ENCODE measurements at places on chromosomes 12 and 14.

GRCh38 chr12:47882781-47883546 is 21.8 kb downstream of the VDR start:
- DNase-seq: no peak

DNA sequence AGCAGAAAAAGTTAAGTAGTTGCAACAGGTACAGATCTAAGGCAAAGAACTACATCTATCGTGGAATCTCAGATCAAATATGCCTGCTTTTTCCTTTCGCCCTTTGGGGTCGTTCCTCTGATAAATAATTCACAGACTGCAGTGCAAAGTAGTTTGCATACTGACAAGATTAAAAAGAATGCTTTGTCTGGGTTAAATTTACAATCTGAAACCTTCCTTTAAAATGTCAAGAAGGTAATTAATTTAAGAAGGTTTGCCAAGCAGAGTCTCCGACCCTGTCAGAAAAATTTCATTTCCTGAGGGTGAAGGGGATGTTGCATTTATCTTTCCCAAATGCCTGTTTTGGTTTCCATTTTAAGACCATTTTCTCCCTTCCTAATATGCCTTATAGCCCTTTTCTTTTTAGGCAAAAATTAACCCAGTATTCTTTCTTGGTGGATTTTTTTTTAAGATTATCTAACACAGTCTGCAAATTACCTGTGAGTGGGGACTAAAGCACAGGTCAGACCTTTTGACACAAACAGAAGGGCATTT is 406.9 kb downstream of the LRIG3 start:
- DNase-seq: no peak

GRCh38 chr14:33696165-33696564 is 254.7 kb downstream of the EGLN3 start:
- DNase-seq: no peak

- DNase-seq: no peak
These were observed 56.2 kb upstream of the PTGR2 start for GRCh38 chr14:73795466-73795865.

GRCh38 chr14:91693346-91693745 is 38.5 kb downstream of the CATSPERB start:
- no peak for DNase-seq

GRCh38 chr14:105497671-105498429 is 6.8 kb downstream of the TEDC1 start:
- DNase-seq: no peak

GRCh38 chr12:94977766-94978468 is 25.6 kb downstream of the NDUFA12 start:
- DNase-seq: no peak

DNA sequence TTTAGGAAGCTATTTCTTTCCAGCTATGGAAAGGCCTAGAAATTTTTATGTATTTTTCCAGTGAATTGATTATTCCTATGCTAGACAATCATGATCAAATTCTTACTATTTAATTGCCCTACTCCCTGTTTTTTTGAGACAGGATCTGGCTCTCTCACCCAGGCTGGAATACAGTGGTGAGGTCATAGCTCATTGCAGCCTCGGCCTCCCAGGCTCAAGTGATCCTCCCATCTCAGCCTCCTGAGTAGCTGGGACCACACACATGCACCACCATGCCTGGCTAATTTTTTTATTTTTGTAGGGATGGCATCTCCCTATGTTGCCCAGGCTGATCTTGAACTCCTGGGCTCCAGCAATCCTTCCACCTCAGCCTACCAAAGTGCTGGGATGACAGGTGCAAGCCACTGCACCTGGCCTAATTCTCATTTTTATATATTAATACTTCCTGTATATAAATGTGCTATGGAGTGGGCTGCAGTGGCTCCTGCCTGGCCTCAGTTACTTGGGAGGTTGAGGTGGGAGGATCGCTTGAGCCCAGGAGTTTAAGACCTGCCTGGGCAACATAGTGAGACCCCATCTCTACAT is 16.0 kb upstream of the MDM2 start:
- no peak for DNase-seq

GRCh38 chr14:98176892-98177291 is 1095.1 kb downstream of the BCL11B start:
- DNase-seq: no peak

- no peak for DNase-seq
These were observed 35.0 kb upstream of the FKBP4 start for GRCh38 chr12:2759733-2760132.

DNA sequence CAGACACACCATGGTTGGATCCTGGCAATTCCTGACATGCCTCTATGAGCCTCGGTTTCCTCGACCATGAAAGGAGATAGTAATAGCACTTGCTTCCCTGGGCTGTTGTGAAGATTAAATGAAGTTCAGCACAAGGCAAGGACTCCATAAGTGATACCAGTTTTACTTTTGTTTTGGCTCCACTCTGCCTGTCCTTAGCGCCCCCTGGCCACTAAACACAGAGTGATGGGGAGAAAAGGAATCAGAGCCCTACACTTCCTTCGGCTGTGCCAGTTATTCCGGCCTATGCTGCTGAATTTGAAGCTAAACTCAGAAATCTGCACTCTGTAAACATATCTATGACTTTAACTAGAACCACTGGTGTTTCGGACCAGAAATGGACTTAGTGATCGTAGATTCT is 173.8 kb downstream of the C12orf75 start:
- DNase-seq: peak; percentile 26

DNA sequence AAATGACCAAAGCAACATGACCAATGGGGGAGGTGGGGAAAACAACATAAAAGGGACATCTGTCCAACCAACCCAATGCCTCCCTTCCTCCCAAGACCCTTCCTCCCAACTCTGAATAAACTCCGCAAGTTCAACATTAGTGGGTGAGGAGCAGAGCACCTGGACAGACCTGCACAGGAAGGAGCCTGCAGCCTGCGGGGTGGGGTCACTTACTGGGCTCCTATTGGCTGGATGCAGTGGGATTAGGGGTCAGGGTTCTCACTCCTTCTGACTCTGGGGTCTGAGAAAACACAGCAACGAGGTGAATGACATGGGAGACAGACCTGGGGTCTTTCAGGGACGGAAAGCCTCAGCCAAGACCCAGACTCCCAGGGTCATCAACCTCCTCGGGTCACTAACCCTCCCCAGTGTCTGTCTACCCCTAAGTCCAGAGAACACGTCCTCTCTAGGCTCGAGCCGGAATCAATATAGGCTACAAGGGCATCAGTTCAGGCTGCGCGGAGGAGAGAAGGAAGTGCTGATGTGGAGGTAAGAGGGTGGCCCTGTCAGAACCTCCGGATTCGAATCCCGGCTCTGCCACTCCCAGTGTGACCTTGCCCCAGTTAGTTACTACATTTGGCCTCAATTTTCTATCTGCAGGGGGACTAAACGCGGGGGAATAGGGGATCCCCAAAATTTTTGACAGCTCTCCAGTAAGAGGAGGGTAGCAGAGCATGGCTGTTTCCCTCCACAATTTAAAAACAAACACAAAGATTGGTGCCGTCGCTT is 860 bp downstream of the NDRG2 start:
- DNase-seq: no peak

DNA sequence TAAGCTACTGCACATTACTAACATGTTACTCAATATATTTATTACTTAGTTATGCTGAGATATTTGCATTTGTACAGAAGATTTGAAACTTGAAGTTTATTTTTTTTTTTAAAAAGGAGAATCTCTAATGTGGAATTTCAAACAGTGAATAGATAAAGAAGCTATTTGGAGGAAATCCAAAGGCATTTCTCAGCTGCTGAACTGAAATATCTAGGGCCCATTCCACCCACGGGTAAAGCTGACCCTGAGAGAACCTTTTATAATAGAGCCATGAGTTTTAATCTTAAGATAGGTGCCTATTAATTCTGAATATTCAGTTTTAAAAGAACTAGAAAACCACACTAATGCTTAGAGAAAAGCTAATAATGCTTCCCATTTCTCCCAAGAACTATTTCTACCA is 225.4 kb upstream of the CAND1 start:
- no peak for DNase-seq

DNA sequence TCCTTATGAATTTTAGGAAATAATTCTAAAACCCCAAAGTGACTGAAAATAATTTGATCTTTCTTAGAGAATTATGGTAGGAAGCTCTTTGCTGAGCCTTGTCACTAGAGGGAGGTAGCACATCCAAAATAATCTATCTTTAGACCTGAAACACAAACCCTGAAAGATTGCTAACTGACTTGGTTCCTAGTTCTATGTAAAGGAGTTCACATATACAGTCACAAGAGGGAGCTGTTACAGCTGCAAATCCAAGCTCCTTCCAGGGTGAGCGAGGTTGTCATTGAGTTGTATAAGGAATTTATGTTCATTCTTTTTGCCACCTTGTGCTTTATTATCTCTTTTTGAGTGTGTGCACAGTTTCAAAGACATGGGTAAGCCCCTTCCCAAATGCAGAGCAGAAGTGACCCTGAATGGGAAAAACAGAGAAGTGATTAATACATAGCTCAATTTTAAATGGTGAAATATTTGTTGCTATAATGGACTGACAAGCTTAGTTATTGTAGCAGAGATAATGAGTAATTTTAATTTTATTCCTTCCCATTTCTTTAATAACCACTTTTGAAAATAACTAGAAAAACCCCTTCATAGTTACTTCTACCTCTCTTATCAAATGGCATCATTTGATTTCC is 387.9 kb downstream of the DAD1 start:
- peak; percentile 62 for DNase-seq

GRCh38 chr14:34024768-34025144 is 73.9 kb upstream of the EGLN3 start:
- no peak for DNase-seq

- no peak for DNase-seq
These were observed 518.0 kb upstream of the TBX3 start for GRCh38 chr12:115201966-115202365.

DNA sequence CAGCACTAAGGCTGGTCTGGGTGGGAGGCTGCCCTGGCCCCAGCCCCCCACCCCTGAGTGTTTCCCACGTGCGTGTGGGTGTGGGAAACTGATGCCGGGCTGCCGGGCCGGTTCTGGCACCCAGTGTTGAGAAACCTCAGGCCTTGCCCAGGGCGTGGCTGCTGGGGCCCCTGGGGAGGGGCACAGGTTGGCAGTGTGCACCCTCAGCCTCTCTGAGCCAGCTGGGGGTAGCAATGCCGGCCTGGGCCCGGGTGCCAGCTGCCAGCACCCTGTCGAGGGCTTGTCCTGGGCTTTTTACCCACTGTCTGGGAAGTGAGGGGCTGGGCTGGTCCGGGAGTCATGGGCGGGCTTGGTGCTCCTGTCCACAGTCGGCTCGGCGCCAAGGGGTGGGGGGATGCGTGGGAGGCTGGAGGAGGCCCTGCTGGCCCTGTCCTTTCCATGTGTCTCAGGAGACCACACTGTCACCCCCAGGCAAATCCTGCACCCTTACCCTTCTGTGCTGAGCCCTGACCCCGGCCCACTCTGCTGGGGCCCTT is 15.7 kb downstream of the ASPG start:
- no peak for DNase-seq

DNA sequence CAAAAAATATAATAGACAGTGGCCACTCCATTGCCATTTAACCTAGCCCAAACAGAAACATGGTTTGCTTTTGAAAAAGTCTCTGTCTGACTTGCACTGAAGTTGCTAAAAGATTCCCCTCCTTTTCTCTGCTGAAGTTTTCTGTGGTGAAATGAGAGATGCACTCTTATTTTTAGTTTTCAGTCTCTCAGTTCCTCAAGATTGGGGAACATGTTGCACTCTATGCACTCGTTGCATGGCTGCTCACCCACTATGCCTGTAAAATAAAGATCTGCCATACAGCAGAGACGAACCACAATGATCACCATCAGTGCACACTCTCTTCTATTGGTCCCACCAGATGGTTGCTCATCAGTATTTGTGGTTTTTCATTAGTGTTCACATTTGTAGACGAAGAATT is 13.1 kb upstream of the DAAM1 start:
- no peak for DNase-seq

GRCh38 chr12:51838036-51838435 is 10.5 kb downstream of the FIGNL2 start:
- DNase-seq: no peak

DNA sequence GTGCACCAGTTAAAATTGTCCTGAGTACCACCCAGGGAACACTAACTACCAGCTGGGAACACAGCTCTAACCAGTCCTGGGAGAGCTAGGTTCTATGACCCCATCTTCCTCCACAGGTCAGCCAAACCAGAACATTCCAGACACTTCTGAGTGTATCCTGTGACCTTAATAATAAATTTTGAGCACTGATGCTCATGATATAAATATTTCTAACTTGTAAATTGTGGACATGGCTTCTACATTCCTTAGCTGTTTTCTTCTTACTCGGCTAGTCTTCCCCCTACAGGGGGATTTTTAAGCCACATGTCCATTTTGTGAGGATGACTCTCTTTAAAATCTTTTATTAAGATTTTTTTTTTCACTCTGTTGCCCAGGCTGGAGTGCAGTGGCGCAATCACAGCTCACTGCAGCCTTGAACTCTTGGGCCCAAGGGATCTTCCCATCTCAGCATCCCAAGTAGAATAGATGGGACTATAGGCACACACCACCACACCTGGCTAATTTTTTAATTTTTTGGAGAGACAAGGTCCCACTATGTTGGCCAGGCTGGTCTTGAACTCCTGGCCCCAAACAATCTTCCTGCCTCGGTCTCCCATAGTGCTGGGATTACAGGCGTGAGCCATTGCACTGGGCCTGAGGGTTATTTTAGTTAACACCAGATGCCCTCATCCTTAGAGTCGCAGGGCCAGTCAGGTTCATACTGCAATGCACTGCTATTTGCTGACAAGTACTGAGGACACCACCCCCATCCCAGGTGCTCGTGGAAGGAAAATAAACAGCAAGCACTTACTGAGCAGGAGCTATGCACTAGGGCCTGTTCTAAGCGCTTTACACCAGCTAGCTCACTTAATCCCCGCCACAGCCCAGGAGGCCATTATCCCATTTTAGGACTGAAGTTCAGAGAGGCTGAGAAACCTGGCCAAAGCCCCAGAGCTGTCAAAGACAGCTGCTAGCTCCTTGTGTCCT is 142.6 kb upstream of the NCOR2 start:
- no peak for DNase-seq

- peak; percentile 52 for DNase-seq
These were observed 657 bp downstream of the PEBP1 start for GRCh38 chr12:118136559-118137003.

DNA sequence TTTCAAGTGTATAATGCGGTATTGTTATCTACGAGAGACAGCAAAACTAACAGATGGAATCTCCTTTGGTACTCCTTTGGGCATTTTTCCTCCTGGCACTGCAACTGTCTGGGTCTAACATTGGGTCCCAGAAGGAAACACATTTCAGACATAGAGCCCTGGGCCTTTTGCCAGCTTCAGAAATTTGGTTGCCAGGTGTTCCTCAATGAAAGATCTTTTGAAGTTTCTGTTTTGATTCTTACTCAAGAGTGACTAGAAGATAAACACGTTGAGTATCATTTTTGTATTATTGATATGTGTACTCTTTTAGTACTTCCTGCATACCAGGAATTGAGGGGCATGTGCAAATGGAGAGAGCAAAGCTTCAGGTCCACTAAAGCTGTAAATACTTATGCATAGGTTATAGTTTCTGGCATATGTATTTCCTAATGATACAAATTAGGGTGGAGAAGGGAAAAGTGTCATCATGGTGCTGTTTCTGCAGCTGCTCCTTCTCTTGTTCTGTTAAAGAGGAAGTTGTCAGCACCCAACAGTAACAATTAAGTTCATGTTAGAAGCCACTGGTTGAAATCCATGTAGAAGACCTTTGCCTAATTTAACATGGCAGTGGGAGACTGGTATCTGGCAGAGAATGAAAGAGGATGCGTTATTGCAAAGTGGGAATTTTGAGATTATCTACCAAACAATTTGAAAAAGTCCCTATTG is 53.5 kb downstream of the SLC38A6 start:
- DNase-seq: no peak

GRCh38 chr12:27060740-27061139 is 21.6 kb downstream of the C12orf71 start:
- DNase-seq: no peak

Data from iPS-NIHi11 (cell line).